Astrocyte (in vitro differentiated cells and primary cell): ENCODE measurements at places on chromosomes 3 and 15.

GRCh38 chr3:194874206-194874605 lies 188.5 kb downstream of the FAM43A start:
- DNase-seq = no peak

- DNase-seq = peak; percentile 36
These were observed 118.3 kb upstream of the FOXB1 start for GRCh38 chr15:59885832-59886231.

GRCh38 chr15:39154227-39154638 lies 426.6 kb upstream of the THBS1 start:
- DNase-seq = no peak

GRCh38 chr15:67303490-67304363 lies 49.1 kb downstream of the IQCH start:
- DNase-seq = peak; percentile 20

DNA sequence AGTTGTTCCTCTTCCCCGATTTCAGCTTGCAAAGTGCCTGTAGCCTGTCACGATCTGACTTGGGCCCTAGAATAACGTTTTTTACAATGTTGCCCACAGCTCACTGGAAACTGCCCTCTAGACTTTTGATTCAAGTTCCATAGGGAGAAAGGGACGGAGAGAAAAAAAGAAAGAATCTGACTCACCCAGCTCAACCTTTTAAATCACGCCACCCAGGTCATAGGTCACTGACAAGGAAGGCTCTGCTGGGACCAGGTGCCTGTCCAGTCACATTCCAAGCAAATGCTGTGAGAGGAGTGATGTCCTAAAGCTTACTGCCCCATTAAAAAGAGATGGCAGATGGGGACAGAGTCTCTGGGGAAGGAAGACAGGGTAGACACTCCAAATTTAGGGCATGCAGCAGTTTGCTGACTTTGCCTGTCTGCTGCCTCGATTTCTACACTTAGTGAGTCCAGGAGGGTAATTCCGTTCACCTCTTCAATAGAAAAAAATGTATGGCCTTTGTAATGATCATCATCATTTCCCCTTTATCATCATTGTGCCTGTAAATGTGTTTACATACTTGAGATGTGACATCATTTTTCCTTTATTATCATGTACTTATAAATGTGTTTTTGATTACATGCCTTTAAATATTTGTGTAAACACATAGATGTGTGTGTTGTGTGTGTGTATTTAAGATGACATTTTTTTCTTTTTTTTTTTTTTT lies 8.4 kb upstream of the MYO1E start:
- no peak for DNase-seq

- DNase-seq = no peak
These were observed 32.2 kb downstream of the ARMC8 start for GRCh38 chr3:138219255-138219654.

DNA sequence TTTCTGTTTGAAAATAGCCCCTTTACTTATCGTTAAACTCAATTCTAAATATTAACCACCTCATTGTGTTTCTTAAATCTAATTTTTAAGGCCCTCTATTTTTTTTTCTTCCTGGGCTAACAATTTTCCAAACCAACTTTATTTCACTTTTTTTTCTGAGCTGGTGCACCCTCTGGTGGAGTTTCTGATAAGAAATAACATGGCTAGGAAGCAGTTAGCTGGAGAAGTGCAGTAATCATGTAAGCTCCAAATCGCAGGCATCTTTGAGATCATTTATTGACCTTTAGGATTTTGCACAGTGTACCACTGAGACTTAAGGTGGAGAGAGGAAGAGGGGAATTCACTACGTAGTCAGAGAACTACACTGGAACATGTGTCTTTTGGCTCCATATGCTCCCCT lies 6.4 kb downstream of the TMEM207 start:
- no peak for DNase-seq

DNA sequence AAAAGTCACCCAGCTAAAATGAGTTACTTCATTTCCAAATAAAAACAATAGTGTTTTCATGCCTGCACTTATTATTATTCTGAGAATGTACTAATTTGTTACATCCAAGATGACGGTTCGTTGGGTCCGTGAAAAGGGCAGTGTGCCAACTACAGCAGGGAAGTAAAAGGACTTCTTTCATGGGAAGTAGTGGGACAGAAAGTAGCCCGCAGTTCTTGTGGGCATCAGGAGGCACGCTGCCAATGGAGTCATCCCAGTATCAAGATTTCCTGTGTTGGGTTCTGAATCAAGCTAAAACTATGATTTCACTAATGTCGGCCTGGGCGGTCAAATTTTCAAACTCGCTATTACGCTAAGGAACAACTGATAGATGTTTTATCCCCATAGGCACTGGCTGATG lies 254.5 kb upstream of the SOX2 start:
- peak; percentile 69 for DNase-seq

GRCh38 chr3:128113817-128114794 lies 9.5 kb downstream of the RUVBL1 start:
- DNase-seq = no peak

DNA sequence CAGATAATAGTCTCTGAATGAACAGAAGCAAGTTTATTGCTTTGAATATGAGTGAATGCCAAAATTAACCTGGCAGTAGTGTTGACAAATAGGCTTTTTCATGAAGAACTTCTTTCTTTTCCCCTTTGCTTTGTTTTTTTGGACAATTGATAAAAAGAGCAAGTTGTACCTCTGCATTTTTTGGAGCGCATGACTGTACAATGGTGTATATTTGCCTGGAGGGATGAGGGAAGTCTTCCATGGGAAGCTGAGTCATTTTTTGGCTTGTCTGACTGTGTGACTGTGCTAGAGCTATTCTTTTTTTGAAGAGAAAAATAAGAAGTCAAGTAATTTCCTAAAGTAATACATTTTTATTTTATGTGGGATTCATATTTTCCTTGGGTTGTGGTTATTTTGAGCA lies 186.9 kb downstream of the KLHL25 start:
- peak; percentile 86 for DNase-seq

DNA sequence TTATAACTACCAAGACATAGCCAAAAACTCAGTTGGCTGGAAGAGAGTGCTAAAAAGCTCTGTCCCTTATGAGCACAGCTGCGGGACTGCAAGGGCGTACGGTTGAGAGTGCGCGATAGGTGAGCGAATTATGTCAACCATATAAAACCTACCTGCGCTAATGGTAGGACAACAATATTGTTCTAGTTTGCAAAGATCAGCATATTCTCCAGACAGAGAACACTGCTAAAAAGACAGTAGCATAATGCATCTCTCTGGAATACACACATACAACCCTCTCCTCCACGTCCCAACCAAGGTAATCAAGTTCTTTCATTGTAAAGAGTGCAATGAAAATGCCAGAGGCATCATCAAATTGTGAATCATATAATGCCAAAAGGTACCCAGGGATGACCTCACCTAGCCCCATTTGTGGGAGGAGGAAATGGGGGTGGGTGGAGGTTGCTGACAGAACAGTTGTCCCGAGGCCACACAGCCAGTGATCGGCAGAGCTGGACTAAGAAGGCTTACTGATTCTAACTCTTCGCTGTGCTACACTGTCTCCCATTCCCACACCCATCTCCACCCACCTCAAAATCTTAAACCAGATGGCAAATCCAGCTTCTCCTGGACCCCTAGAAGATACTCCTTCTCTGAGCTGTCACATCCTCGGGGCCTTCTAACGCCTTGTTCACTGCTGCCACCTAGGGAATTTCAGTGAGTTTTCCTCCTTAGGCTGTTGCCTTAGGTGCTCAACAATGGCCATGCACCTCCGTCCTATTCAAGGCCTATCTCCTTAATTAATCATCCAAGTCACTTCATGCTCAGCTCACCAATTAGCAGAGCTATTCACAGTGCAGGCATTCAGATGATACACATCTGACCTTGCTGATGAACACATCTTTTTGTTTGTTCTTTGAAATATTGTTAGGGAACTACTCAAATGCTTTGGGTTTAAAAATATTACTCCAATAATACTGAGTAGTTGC lies 60.7 kb downstream of the RPL22L1 start:
- peak; percentile 66 for DNase-seq

- peak; percentile 78 for DNase-seq
These were observed 37.8 kb downstream of the LMCD1 start for GRCh38 chr3:8539419-8539818.

- no peak for DNase-seq
These were observed 27.6 kb downstream of the ARNT2 start for GRCh38 chr15:80431635-80432344.

DNA sequence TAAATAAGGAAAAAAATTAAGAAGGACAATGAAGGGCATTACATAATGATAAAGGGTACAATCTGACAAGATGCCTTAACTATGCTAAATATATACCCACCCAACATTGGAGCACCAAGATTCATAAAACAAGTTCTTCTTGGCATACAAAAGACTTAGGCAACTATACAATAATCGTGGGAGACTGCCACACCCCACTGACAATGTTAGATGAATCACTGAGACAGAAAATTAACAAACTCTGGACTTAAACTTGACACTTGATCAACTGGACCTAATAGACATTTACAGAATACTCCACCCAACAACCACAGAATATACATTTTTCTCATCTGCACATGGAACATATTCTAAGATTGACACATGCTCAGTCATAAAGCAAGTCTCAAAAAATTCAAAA lies 53.2 kb upstream of the IGSF11 start:
- no peak for DNase-seq

- DNase-seq = no peak
These were observed 168.8 kb downstream of the MEGF11 start for GRCh38 chr15:66084704-66085103.

DNA sequence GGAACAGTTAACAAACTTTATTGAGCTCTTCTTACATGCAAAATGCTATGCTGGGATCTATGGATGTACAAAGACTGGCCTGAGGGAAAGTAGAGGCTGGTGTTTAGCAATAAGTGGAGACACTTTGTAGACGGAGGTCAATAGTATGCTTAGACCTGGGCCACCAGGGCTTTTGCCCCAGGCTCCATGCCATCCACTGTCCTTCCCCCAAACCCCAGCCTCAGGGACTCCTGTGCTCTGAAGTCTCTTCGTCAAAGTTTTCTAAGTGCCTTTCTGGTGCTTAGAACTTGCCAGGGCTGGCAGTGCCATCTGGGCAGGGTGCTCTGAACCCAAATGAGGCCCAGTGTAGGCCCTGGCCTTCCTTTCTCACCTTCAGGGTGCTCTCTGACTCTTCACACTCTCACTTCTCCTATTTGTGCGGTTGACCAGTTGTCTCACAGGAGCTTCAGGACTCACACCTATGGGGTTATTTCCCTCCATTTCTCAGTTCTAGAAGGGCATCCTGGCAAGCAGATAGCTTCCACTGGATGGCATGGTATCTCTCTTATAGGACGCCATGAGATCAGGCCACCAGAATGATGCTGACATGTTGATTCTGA lies 21.8 kb upstream of the KCNAB1 start:
- DNase-seq = no peak
